Nasal cavity respiratory epithelium epithelial cell of viscerocranial mucosa (primary cell): ENCODE measurements at places on chromosomes 16 and 17. TPM values are rescaled to one million over a fixed set of nuclear protein-coding genes. Genes with fewer than 3 reads are reported as not detected.

The SCGB1C2 gene
- not detected in 2 replicates for total RNA-seq

The PDE6G gene
- total RNA-seq: 0.21 TPM in 1 of 2 replicates, not detected in the other

The ITGAX gene
- total RNA-seq: under 0.01 TPM in 1 of 2 replicates, not detected in the other

The MLLT6 gene
- total RNA-seq: 12.6 and 33.0 TPM in 2 replicates

The CD300H gene
- not detected in 2 replicates for total RNA-seq

The KLHL10 gene
- 0.14 TPM in 1 of 2 replicates, not detected in the other for total RNA-seq

The SF3B3 gene
- 79.3 and 105 TPM in 2 replicates for total RNA-seq

The SOX15 gene
- total RNA-seq: 38.7 and 54.0 TPM in 2 replicates

The CD300LG gene
- not detected in 2 replicates for total RNA-seq

The JPH3 gene
- total RNA-seq: under 0.01 TPM in 2 replicates
